A549 treated with GW870086 at 1 μM for 4 hours (cell line): ENCODE measurements at places on chromosomes 6 and 20. TPM values are rescaled to one million over a fixed set of nuclear protein-coding genes. Genes with fewer than 3 reads are reported as not detected.

The MATN4 gene
- 0.14 to 0.22 TPM (median 0.17 TPM) in 4 of 5 replicates, not detected in the other for total RNA-seq

The CGAS gene
- 4.6 to 5.0 TPM (median 4.8 TPM) in 5 replicates for total RNA-seq

The ANKRD60 gene
- not detected in 5 replicates for total RNA-seq

The KCNQ2 gene
- total RNA-seq: 0.58 to 0.93 TPM (median 0.67 TPM) in 5 replicates

The CAPN11 gene
- 0.09 TPM in 1 of 5 replicates, not detected in the others for total RNA-seq

The ACTL10 gene
- total RNA-seq: 0.06 to 0.07 TPM (median 0.06 TPM) in 3 of 5 replicates, not detected in the others

The SLC17A4 gene
- total RNA-seq: not detected in 5 replicates

The ADGB gene
- total RNA-seq: not detected in 5 replicates

The GRM1 gene
- total RNA-seq: 0.02 to 0.03 TPM (median 0.03 TPM) in 3 of 5 replicates, not detected in the others

The NKX2-4 gene
- not detected in 5 replicates for total RNA-seq
